ENCODE measurements at places on chromosomes 7 and 10. TPM values are rescaled to one million over a fixed set of nuclear protein-coding genes. Genes with fewer than 3 reads are reported as not detected.

- no peak overlapping the region for H3K4me3 ChIP-seq
- H3K4me1 ChIP-seq, result peaks cover 15% of the 10 kb centered on the region
- H3K27me3 ChIP-seq, result no peaks in the 10 kb centered on the region
- no peak overlapping the region for H3K27ac ChIP-seq
- no peak for DNase-seq
- H3K36me3 ChIP-seq, result no peaks in the 10 kb centered on the region
Observed at GRCh38 chr10:7565871-7566270, 100.9 kb downstream of the ITIH5 start.

- peaks cover 17% of the 10 kb centered on the region for H3K4me1 ChIP-seq
- no peaks in the 10 kb centered on the region for H3K27me3 ChIP-seq
- H3K36me3 ChIP-seq, result no peaks in the 10 kb centered on the region
- no peak overlapping the region for H3K27ac ChIP-seq
- no peak for DNase-seq
- H3K4me3 ChIP-seq, result no peak overlapping the region
Observed at GRCh38 chr7:102393467-102393866, 2.7 kb upstream of the PRKRIP1 start.

- H3K27me3 ChIP-seq, result no peaks in the 10 kb centered on the region
- H3K4me3 ChIP-seq, result no peak overlapping the region
- H3K36me3 ChIP-seq, result no peaks in the 10 kb centered on the region
Observed at GRCh38 chr10:35940141-35941041, 298.3 kb upstream of the FZD8 start.

- H3K27me3 ChIP-seq, result no peaks in the 10 kb centered on the region
- H3K4me3 ChIP-seq, result no peak overlapping the region
- H3K4me1 ChIP-seq, result no peaks in the 10 kb centered on the region
- H3K27ac ChIP-seq, result no peak overlapping the region
- H3K36me3 ChIP-seq, result no peaks in the 10 kb centered on the region
Observed at GRCh38 chr7:152362128-152362926, 73.5 kb downstream of the KMT2C start.

GRCh38 chr7:51602376-51602775 is 285.8 kb upstream of the COBL start:
- no peak overlapping the region for H3K4me3 ChIP-seq
- no peaks in the 10 kb centered on the region for H3K27me3 ChIP-seq
- H3K27ac ChIP-seq, result no peak overlapping the region
- H3K4me1 ChIP-seq, result peaks cover 5% of the 10 kb centered on the region
- no peak for DNase-seq

DNA sequence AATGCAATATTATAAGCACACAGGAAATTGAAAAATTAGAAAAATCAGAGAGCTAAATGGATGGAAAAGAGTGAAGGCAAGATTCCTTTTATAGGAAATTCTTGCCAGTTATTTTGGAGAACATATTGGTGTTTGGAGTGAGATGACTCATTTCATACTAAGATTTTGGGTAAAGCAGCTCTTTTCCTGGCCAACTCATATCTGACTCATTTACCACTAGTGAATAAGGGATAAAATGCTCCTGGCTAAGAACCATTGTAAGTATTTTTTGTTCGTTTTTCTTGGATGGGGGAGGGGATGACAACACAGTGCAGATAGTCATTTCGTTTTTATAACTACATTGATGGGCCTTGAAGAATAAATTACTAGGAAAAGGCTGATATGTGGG is 139.3 kb downstream of the TWIST1 start:
- no peak for DNase-seq
- H3K27me3 ChIP-seq, result no peaks in the 10 kb centered on the region
- no peak overlapping the region for H3K4me3 ChIP-seq
- H3K27ac ChIP-seq, result no peak overlapping the region
- H3K36me3 ChIP-seq, result no peaks in the 10 kb centered on the region
- H3K4me1 ChIP-seq, result no peaks in the 10 kb centered on the region

- no peak for DNase-seq
- peaks cover 6% of the 10 kb centered on the region for H3K4me1 ChIP-seq
- no peak overlapping the region for H3K4me3 ChIP-seq
- no peaks in the 10 kb centered on the region for H3K36me3 ChIP-seq
- H3K27ac ChIP-seq, result no peak overlapping the region
Observed at GRCh38 chr7:101780281-101780680, 37.1 kb upstream of the CUX1 start.

DNA sequence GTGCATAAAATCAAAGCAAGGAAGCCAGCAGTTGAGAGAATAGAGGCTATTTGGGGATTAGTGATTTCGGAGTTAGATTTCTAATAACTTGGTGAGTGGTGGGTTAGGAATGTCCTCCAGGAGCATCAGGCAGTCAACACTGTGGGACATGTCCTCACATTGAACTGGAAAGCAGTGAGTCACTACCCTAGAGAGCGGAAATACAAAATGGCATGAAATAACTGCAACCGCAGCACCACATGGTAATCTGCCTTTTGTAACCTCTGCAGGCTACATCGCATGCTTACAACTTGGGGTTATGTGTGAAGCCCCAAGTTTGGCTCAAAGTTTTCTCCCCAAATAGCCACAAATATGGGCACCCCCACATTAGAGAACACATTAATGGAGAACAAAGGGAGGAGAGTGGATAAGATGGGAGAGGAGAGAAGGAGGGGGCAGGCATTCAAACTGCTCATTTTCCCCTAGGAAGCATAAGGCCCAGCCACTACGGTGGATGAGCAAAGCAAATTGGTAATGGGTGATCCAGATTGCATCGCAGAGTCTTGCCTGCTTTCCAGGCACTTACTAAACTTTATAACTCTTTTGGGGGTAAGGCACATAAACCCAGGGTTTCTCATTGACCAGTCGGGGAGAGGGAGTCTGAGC is 22.0 kb upstream of the SLF2 start:
- H3K4me3 ChIP-seq, result no peak overlapping the region
- peaks cover 9% of the 10 kb centered on the region for H3K27me3 ChIP-seq
- no peaks in the 10 kb centered on the region for H3K36me3 ChIP-seq
- no peaks in the 10 kb centered on the region for H3K4me1 ChIP-seq

- DNase-seq, result no peak
- peaks cover 16% of the 10 kb centered on the region for H3K27me3 ChIP-seq
- no peaks in the 10 kb centered on the region for H3K4me1 ChIP-seq
- H3K36me3 ChIP-seq, result no peaks in the 10 kb centered on the region
Observed at GRCh38 chr7:142615508-142615907, 133.8 kb upstream of the PRSS1 start.

DNA sequence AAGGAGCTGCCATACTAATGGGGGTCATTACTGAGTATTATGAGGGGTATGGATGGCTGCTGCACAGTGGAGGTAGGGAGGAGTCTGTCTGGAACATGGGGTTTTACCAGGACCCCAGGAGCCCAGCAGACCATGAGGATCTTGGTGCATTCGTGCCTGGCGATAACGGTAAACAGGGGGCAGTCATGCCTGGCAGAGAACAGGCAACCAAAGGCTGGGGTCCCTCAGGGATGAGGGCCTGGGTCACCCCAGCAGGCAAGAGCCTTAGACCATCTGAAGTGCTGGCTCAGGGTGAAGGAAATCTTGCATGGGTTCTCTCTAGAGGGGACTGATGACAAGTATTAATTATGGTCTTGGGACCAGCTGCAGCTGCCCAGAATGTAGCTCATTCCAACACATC is 46.1 kb downstream of the MYL10 start:
- no peak for DNase-seq
- peaks cover 27% of the 10 kb centered on the region for H3K4me1 ChIP-seq
- no peak overlapping the region for H3K27ac ChIP-seq
- no peaks in the 10 kb centered on the region for H3K36me3 ChIP-seq
- no peak overlapping the region for H3K4me3 ChIP-seq

GRCh38 chr10:124643330-124644009 is 100.7 kb downstream of the FAM53B start:
- no peak overlapping the region for H3K27ac ChIP-seq
- DNase-seq, result no peak
- H3K27me3 ChIP-seq, result no peaks in the 10 kb centered on the region
- no peaks in the 10 kb centered on the region for H3K36me3 ChIP-seq
- no peak overlapping the region for H3K4me3 ChIP-seq
- H3K4me1 ChIP-seq, result peaks cover 56% of the 10 kb centered on the region

GRCh38 chr7:43764039-43764761 is 5.7 kb downstream of the BLVRA start:
- no peaks in the 10 kb centered on the region for H3K36me3 ChIP-seq
- peaks cover 27% of the 10 kb centered on the region for H3K4me1 ChIP-seq
- DNase-seq, result peak; percentile 52
- H3K4me3 ChIP-seq, result no peak overlapping the region
- no peaks in the 10 kb centered on the region for H3K27me3 ChIP-seq

DNA sequence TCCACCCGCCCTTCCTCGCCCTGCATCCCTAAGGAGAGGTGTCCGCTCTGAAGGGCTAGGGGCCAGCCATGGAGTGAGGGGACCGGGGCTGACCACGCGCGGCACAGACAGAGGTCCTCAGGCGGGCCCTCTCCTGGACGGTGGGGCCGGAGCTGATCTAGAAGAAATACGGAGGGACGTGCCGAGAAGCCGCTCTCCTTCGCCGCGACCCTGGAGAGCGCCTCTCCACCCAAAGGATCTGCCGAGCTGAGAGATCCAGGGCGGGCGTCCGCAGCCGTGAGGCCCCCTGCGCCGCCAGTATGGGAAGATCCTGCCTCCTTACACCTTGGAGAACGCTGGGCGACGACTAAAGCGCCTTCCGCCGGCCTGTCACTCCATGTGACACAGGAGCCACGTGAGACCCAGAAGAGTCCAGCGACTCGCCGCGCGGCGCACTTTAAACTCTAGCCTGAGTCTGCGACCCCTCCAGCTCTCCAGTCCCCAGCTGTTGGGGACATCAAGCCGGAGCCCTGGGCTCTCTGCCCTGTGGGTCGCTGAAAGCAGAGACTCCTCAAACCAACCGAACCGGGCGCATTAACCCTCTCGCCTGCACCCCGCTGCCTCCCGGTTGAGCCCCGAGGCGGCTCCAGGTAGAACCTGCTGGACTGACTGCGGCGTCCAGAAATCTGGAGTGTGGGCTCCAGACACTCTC is 1.5 kb upstream of the SFMBT2 start:
- peaks cover 33% of the 10 kb centered on the region for H3K4me1 ChIP-seq
- H3K27me3 ChIP-seq, result peaks cover 74% of the 10 kb centered on the region
- H3K36me3 ChIP-seq, result no peaks in the 10 kb centered on the region
- DNase-seq, result peak; percentile 38
- no peak overlapping the region for H3K27ac ChIP-seq

DNA sequence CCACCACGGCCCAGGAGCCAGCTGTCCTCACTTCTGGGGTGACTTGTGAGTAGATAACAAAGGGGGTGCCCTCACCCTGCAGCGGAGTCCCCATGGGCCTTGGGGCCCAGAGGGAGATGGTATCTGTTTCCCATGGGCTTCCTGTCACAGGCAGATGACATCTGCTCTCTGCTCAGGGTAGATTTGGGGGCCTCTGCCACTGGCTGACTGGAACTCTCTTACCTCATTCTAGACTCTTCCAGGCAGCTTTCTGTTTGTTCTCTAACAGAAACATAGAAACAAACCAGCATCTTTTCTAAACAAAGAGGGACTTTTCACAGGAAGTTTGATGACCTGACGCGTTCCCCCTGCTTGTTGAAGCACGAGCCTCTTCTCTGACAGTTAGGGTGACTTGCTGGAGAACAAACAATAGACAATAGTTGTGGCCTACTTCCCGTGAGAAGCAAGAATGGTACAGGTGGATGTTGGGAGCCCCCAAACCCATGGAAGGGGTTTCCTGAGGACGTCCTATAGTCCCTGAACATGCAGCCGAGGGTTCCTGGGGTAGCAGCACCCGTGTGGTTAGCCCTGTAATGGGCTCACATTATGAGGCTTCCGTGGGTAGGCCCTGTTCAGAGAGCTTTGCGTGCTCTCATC is 61.6 kb downstream of the GRK5 start:
- peak overlapping the region; percentile 69 for H3K27ac ChIP-seq
- H3K4me1 ChIP-seq, result peaks cover 18% of the 10 kb centered on the region
- H3K36me3 ChIP-seq, result no peaks in the 10 kb centered on the region
- no peak overlapping the region for H3K4me3 ChIP-seq

DNA sequence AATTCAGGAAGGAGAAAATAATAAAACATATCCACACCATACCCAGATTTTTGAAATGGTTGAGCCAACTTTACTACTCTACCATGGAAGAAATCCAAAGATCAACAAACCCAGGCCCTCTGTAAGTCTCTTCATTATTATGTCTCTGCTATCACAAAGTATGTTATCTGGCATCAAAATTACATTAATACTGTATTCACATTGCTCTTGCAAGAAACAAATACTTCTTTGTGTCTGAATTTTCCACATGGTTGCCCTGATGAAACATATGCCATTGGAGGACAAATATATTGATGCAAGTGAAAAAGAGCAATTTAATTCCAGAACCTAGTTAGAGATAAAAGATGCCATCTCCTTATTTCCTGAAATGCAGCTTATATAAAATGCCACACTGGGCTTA is 204.0 kb downstream of the FZD1 start:
- H3K36me3 ChIP-seq, result no peaks in the 10 kb centered on the region
- no peaks in the 10 kb centered on the region for H3K27me3 ChIP-seq
- H3K4me1 ChIP-seq, result no peaks in the 10 kb centered on the region

DNA sequence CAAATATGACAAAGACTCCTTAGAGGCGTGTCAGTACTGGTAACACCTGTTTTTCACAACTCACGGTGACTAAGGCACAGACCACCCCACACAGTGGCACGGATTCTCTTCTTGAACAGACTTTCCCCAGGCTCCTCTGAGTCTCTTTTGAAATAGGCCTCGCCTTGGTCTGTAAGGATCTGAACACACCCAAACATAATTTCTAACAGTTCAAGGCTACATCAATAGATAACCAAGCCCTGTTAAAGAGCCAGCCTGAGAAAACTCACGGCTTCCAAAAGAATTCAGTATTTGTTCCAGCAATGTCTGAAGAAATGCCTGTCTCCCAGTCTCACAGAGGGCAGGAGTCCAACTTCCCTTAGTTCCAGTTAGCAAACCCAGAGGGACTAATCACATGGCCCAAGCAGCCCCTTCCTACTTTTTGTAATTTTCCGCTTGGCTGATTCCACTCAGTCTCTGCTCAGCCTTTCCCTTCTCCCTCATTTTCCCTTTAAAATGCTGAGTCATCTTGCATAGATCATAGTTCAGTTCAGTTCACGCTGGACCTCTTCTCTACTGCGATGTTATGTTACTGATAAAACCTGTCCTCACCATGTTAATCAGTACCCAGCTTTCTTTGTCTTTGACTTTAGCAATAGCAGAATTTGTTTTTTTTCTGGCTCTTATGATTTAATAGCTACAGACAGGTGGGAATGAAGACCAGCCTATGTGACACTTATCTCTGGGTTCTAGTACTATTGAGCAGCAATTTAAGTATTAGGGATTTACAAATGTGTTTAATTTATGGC is 22.6 kb upstream of the AKR1C3 start:
- no peaks in the 10 kb centered on the region for H3K36me3 ChIP-seq
- H3K4me1 ChIP-seq, result peaks cover 45% of the 10 kb centered on the region
- DNase-seq, result peak; percentile 52
- no peaks in the 10 kb centered on the region for H3K27me3 ChIP-seq
- H3K27ac ChIP-seq, result peak overlapping the region; percentile 92
- H3K4me3 ChIP-seq, result no peak overlapping the region

GRCh38 chr10:48277093-48277492 is 2.6 kb upstream of the FRMPD2 start:
- no peaks in the 10 kb centered on the region for H3K4me1 ChIP-seq
- H3K27ac ChIP-seq, result no peak overlapping the region
- H3K36me3 ChIP-seq, result no peaks in the 10 kb centered on the region
- no peak overlapping the region for H3K4me3 ChIP-seq

ATG9B gene
- not detected for total RNA-seq

HOXA2 gene
- total RNA-seq, result 6.4 TPM

MRLN gene
- total RNA-seq, result not detected

UFSP1 gene
- total RNA-seq, result 19.1 TPM

ALOX5 gene
- total RNA-seq, result 27.2 TPM

ASNS gene
- total RNA-seq, result 27.6 TPM

CALN1 gene
- not detected for total RNA-seq

H2BK1 gene
- total RNA-seq, result not detected

DNA2 gene
- 0.20 TPM for total RNA-seq

CADPS2 gene
- total RNA-seq, result 9.0 TPM

TRRAP gene
- total RNA-seq, result 41.3 TPM

Data from transverse colon (tissue), 4 donors.